ENCODE measurements at places on chromosomes 3 and 15.

- no peak for DNase-seq
Observed at GRCh38 chr15:43293432-43293831, 26.7 kb upstream of the TGM5 start.

- DNase-seq: no peak
Observed at GRCh38 chr15:42182328-42182886, 25.7 kb downstream of the VPS39 start.

- DNase-seq: no peak
Observed at GRCh38 chr15:67501177-67501835, 19.6 kb upstream of the C15orf61 start.

DNA sequence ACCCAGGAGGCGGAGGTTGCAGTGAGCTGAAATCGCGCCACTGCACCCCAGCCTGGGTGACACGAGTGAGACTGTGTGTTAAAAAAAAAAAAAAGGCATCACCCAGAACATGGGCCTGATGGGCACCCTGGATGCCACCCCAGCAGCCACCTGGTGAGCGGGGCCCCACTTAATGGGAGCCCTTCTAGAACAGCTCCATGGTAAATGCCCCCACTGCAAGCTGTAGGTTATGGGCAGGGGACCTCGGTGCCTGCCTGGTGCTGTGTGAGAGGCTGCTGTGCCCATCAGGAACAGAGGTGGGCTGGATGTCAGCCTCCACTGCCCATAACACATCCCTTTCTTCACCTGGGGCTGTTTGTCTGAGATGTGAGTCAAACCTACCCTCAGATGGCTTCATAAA is 156.2 kb upstream of the MEF2A start:
- no peak for DNase-seq

DNA sequence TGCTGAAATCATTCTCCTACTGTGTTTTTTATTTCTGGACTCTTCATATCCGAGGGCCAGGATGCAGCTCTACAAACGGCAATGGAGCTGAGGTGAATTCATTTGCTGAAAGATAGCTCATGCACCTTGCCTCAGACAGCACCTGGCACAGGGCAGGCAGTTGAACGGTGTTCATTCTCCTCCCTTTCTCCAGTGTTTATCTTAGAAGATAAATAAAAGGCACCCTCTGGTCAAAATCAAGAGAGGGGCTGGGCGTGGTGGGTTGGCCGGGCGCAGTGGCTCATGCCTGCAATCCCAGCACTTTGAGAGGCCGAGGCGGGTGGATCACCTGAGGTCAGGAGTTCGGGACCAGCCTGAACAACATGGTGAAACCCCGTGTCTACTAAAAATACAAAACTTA is 79.3 kb upstream of the LMOD3 start:
- no peak for DNase-seq

DNA sequence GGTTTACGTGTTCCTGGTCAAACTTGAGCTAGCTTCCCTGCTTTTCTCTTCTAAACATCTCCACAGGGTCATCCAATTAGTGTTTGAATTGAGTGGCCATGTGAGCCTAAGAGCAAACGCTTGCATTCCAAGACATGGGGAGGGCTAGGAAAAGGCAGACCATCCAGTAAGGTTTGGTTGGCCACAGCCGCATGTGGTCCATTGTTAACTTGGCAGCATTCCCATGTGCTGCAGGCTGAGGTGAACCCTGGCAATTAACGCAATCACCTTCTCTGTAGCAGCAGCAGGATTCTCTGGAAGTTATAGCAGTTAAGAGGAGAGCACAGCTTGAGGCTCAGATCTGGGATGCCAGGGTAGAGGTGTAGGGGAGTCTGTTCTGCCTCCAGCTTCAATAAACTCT is 502.2 kb upstream of the LMCD1 start:
- DNase-seq: no peak

DNA sequence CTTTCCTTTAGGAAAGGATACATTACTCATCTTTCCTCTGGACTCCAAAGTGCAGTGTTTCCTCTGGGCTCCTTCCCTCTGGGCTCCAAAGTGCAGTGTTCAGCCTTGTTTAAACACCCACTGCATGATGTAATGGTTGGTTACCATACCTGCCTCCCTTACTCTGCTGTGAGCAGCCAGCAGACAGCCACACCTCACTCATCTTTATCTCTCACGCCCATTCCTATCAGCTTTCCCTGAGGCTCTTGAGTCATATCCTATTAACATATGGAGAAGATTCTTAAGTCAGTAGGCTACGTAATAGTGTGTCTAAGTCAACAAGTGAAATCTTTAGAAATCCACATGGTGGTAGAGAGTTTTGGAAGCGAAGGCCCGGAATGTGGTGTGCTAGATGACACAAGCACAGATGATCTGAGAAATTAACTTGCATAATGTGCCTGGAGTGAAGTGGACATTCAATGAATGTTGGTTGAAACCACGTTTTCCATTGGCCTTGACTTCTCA is 97.2 kb upstream of the CTNNB1 start:
- no peak for DNase-seq

GRCh38 chr3:99952306-99952705 is 134.6 kb downstream of the CMSS1 start:
- DNase-seq: no peak

- DNase-seq: no peak
Observed at GRCh38 chr3:124234852-124235252, 242.9 kb upstream of the ROPN1 start.

Measured in stimulated activated CD4-positive, alpha-beta T cell treated with anti-CD3 and anti-CD28 coated beads, Interleukin-1b, Interleukin-23, amount 100 ng/mL, for 1 hour (primary cell).